ENCODE measurements at places on chromosomes 16 and 17.

DNA sequence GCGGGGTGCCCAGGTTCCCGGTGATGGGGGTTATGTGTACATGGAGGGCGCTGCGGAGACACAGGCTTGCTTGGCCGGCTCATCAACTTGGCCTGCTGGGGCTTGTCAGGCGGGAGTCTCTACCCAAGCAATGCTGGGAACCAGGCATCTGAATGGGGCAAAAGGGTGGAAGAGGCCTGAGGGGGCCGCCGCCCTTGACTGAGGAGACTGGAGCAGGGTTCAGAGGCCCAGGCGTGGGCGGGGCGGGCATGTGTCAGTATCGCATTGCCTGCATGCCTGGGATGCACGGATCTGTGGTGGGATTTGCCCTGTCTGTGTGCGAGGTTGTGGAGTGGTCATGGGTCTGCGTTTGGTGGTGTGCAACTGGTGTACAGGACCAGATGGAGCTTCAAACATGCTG is 21.1 kb downstream of the ARHGAP23 start:
- DNase-seq: no peak

- no peak for DNase-seq
These were observed 125.3 kb downstream of the SHISA6 start for GRCh38 chr17:11366272-11366850.

DNA sequence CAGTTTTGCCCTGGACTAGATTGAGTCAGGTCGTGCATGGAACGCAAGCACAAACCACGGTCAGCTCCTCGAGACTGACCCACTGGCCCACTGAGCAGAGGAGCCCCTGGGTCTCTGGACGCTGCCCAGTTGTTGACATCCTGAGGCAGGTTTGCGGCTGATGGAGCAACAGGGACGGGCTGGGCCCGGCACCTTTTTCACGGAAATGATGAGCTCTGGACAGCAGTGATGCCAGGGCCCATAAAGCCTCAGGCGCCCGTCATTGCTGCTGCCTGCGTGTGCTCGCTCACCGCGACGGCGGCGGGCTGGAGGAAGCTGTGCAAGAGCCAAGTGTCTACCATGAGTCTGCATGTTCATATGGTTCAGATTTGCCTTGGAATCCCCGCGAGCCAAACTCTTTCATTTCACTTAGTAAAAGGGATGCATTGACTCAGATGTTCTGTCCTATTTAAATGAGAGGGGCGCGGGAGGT is 30.8 kb upstream of the CRISPLD2 start:
- DNase-seq: no peak

DNA sequence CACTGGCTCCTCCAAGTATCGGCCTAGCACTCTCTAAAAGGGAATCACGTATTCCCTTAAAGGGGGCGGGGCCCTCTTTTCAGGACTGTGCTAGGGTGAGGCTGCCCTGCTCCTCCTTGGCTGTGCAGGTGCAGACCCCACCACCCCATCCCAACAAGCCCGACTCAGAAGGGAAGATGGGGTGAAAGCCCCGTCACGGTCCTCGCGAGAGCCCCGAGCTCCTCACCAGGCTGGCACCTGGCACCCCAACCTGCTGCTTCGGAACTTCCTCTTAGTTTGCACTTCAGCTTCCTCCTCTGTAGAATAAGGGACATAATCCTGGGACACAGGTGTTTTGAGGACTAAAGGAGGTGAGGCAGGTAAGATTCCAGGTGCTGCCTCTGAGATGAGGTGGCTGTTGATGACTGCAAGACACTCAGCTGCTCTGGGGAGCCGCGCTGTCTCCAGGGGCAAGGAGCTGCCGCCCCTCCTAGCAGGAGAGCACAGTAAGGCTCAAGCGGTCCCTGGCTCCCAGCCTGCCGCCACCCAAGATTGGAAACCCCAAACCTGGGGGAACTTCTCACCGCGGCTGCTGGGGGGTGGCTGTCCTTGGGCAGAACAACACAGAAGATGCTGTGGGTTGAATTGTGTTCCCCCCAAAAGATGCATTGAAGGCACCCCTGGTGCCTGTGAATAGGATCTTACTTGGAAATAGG is 88.8 kb downstream of the MGAT5B start:
- no peak for DNase-seq

GRCh38 chr16:73172241-73172972 is 124.5 kb upstream of the ZFHX3 start:
- no peak for DNase-seq

DNA sequence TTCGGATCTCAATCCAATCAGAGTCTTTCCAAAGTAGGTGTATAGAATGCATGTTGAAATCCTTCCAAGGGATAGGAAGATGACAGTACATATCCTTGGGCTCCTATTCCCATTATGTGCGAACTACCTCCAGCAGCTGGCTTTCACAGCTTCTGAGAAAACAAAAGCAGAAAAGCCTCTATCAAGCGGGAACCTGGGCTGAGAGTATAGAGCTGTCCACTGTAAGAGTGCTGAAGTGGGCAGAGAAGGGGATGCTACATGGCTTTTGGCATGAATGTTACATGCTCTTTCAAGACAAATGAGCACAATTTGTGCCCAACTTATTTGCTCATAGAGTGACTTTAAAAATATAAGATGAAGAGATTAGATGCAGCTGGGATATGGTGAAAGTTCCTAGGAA is 993.5 kb downstream of the CDH8 start:
- no peak for DNase-seq

GRCh38 chr16:49250689-49251088 is 30.9 kb downstream of the CBLN1 start:
- no peak for DNase-seq

GRCh38 chr17:80725517-80725916 is 180.9 kb downstream of the RPTOR start:
- DNase-seq: no peak

DNA sequence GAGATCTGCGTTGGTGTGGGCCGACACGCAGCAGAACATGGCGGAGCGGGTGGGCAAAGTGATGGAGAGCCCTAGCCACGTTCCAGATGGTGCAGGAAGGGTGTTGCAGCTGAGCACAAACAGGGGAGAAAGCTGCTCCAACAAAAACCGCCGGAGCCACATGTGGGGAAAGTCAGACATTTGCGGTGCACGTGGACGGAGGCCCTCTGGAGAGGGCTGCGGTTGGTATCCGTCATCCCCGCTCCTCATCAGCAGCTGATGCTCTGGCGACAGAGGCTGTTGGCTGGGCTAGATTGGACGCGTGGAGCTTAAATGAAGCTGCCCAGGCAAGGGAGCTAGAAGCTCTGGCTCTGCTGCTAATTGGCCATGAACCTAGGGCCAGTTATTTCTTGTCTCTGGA is 43.5 kb upstream of the ADCY9 start:
- DNase-seq: no peak

GRCh38 chr17:40303009-40303657 is 5.8 kb upstream of the RARA start:
- DNase-seq: no peak

DNA sequence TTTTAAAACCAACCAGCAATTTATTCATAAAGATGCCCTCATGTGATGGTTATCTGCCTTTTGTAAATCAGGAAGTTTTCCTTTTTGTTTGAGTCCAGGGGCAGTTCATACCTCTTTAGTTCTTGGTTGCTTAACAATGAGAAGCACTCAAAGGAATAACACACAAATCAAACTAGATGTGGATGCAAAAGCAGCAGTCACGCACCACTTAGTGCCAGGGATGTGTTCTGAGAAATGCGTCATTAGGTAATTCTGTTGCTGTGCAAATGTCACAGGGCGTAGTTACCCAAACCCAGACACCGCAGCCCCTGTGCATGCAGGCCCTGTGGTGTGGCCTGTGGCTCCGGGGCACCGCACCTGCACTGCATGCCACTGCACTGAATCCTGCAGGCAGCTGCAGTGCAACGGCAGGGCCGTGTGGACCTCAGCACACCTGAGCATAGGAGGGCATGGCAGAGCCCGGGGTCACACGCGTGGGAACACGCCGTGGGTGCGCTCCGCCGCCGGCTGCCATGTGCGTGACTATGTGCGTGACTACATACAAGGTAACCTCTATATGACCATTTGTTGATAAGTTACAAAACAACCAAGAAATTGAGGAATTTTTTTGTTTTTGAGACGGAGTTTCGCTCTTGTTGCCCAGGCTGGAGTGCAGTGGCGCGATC is 39.6 kb downstream of the PKD1 start:
- no peak for DNase-seq

GRCh38 chr17:8532021-8532420 is 96.3 kb downstream of the NDEL1 start:
- DNase-seq: no peak
